ENCODE measurements at places on chromosomes 5 and 9.
A peak's percentile ranks its signal among the peaks of the same experiment; 100 is the strongest.

DNA sequence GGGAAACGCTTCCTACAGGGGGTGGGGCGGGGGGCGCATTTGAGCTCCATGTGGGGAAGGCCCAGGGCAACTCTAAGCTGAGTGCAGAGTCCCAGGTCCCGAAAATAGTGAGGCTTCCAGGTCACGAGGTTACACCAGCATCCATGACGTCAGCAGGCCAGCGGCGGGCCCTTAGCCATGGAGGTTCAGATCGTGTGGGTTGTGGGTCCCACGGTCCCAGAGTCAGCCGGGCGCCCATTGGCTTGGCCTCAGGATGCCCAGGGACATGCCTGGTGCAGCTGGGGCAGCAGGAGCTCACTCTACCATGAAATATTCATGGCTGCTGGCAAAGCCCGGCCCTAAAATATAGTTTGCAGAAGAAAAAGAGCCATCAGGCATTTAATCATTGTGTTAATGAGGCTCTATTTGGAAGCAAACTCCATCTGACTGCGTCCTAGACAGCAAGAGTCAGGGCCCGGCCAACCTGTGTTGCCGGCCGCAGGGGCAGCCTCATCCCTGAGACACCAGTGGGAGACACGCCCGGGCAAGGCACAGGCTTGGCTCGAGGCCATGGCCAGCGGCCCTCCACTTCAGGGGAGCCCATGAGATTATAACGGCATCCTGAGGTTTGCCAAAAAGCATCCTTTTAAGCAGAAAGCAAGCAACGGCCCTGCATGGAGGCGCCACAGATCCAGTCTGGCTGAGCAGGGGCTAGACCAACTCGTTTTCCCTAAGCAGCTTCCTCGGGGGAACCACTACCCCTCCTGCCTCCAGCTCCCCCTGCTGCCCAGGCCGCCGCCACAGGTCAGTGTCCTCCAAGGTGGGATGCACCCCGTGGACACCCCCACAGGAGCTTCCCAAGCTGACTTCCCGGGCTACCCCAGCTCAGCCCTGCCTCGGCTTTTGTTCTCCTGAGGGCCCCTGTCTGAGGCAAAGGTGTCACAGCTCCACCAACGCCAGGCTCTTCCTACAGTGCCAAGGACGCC is 108.9 kb upstream of the PPP1R26 start:
- DNase-seq = no peak

DNA sequence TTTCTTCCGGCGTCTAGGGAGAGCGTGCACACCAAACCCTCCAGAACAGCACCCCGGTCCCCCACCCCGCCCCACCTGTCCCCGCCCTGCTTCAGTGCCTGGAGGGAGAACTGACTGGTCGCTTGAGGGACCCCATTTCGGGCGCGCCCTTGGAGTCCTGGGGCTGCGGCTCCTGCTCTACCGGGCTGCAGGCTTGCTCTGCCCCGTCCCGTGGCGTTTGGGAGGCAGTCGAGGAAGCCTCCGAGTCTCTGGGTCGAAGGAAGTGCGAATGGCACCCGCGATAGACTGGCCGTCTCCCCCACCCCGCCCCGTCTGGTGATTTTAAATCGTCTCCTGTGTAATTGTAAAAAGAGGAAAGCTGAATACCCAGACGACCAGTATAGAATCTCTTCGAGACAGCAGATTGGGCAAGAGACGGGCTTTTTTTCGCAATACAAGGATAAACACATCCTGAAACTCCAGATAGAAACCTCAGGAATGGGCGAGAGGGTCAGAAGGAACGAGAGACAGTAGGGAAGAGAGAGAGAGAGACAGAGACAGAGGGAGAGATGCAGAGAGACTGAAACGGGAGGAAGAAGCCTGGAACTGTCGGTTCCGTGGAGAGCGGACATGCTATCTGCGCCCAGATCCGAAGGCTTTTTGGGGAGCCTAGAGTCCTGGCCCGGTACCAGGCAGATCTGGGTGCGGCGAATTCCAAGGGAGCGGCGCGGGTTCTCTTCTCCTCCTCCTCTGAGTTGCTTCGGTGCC is 9.9 kb downstream of the PRDM6 start:
- no peak for DNase-seq

DNA sequence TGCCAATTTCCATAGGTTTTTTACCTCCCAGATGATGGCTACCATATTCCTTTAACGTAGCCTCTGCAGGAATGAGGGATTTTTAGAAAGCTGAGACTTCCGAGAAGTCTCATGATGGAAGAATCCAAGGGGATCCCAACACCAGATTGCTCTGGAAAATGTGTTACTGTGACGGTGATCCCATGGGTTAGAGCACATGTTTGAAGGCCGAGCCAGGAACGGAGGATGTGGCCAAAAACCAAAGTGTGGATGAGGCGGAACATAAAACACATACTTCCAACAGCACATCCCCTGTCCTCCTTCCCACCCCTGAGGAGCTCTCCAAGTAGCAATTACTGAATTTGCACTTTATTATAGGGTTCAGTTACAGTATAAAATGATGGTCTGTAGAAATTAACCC is 82.6 kb downstream of the GPR21 start:
- DNase-seq = no peak

- no peak for DNase-seq
Measured at GRCh38 chr5:30347858-30348257, 845.6 kb upstream of the CDH6 start.

GRCh38 chr9:70506159-70506558 is 91.7 kb upstream of the KLF9 start:
- no peak for DNase-seq

DNA sequence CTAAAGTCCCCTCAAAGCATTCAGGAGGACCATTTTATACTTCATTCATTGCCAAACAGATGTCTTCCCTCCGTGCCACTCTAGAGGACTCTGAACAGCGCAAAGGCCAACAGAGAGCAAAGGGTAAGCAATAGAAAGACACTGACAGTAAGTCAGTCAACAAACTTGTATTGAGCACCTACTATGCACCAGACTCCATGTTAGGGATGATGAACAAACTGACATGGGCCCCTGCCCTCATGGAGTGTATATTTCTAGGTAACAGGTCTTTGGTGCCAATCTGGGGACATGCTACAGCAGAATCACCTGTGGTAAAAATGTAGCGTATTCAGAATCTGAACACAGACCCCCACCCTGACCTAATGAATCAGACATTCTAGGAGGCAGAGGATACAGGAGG is 3.5 kb upstream of the ACO1 start:
- no peak for DNase-seq

- peak; percentile 66 for DNase-seq
Measured at GRCh38 chr9:126482361-126483044, 131.2 kb upstream of the LMX1B start.

DNA sequence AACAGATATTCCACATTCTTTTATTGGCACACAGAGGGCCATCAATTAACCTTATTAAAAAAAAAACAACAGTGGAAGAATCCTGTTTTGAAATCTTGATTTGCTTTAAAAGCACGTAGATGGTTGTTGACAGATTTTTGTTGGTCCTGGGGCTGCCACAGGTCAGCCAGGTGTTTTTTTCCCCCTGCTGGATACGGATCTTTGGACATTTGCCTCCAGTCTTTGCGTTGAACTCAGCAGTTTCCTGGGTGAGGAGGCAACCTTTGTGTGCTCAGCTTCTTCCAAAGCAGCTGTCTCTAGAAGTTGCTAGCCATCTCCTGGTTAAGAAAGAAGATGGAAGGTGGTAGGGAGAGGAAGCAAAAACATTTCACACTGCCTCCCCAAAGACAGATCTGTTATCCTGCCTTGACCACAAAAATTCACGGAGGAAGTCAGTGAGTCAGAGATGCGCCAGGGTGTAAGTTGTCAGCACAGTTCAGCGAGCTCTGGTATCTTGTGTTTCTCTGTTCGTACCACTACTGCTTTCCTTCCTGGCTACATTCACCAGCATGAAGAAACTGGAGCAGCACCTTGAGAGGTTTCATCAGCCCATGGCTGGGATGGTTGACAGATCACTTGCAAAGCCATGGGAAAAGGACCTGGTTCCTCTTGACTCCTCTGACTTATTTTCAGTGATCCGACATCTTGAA is 207.3 kb downstream of the ARHGAP26 start:
- no peak for DNase-seq

All from renal pelvis (tissue), 12 donors.